ENCODE measurements at places on chromosomes 5 and 9. TPM values are rescaled to one million over a fixed set of nuclear protein-coding genes. Genes with fewer than 3 reads are reported as not detected.

The C9orf153 gene
- total RNA-seq: not detected

The SH3RF2 gene
- 2.9 TPM for total RNA-seq

The PCDHB9 gene
- total RNA-seq: 0.26 TPM

The BSPRY gene
- total RNA-seq: not detected

The ANKRD18A gene
- 13.1 TPM for total RNA-seq

The PCDHGC3 gene
- total RNA-seq: 5.1 TPM

The PDE8B gene
- total RNA-seq: 1.4 TPM

The NIPBL gene
- total RNA-seq: 12.5 TPM

The FAXDC2 gene
- 0.25 TPM for total RNA-seq

The SVEP1 gene
- 1.4 TPM for total RNA-seq

The KCNN2 gene
- total RNA-seq: 0.12 TPM

The CYLC2 gene
- not detected for total RNA-seq

The SV2C gene
- not detected for total RNA-seq

The IL17B gene
- total RNA-seq: not detected

The TMEM252 gene
- total RNA-seq: not detected

The SLC6A19 gene
- total RNA-seq: 0.22 TPM

The HAND1 gene
- 0.25 TPM for total RNA-seq

The GNA14 gene
- total RNA-seq: not detected

The ZFP2 gene
- not detected for total RNA-seq

The ANKRD33B gene
- 11.0 TPM for total RNA-seq

The MXD3 gene
- total RNA-seq: 16.8 TPM

The GGTA1 gene
- total RNA-seq: not detected

The TMEM215 gene
- total RNA-seq: not detected

The SCGB3A1 gene
- not detected for total RNA-seq

The HSPA9 gene
- total RNA-seq: 328 TPM

The CDO1 gene
- not detected for total RNA-seq

The ECM2 gene
- 0.15 TPM for total RNA-seq

The SPINK6 gene
- total RNA-seq: 0.45 TPM

The RGS7BP gene
- not detected for total RNA-seq

The MRPS30 gene
- 36.1 TPM for total RNA-seq

The PRRT1B gene
- 0.35 TPM for total RNA-seq

The GRXCR2 gene
- not detected for total RNA-seq

The FABP6 gene
- total RNA-seq: 0.75 TPM

The IL9 gene
- total RNA-seq: not detected

The HTR1A gene
- total RNA-seq: not detected

The DNAJC18 gene
- 7.9 TPM for total RNA-seq

Data from A549 treated with Mapracorat at 1 μM for 4 hours (cell line).